ENCODE measurements at places on chromosomes 6 and 20. TPM values are rescaled to one million over a fixed set of nuclear protein-coding genes. Genes with fewer than 3 reads are reported as not detected.
A peak's percentile ranks its signal among the peaks of the same experiment; 100 is the strongest.

GRCh38 chr6:26629359-26629758, 30.2 kb downstream of the ZNF322 start:
- no peak overlapping the region for H3K27ac ChIP-seq
- no peak overlapping the region for H3K4me3 ChIP-seq
- H3K4me1 ChIP-seq = no peaks in the 10 kb centered on the region
- no peak for DNase-seq

Gene TFEB
- 5.6 TPM for total RNA-seq

GRCh38 chr6:69601132-69601531, 195.7 kb downstream of the LMBRD1 start:
- no peak overlapping the region for H3K27ac ChIP-seq
- no peaks in the 10 kb centered on the region for H3K27me3 ChIP-seq
- no peaks in the 10 kb centered on the region for H3K36me3 ChIP-seq
- DNase-seq = no peak

DNA sequence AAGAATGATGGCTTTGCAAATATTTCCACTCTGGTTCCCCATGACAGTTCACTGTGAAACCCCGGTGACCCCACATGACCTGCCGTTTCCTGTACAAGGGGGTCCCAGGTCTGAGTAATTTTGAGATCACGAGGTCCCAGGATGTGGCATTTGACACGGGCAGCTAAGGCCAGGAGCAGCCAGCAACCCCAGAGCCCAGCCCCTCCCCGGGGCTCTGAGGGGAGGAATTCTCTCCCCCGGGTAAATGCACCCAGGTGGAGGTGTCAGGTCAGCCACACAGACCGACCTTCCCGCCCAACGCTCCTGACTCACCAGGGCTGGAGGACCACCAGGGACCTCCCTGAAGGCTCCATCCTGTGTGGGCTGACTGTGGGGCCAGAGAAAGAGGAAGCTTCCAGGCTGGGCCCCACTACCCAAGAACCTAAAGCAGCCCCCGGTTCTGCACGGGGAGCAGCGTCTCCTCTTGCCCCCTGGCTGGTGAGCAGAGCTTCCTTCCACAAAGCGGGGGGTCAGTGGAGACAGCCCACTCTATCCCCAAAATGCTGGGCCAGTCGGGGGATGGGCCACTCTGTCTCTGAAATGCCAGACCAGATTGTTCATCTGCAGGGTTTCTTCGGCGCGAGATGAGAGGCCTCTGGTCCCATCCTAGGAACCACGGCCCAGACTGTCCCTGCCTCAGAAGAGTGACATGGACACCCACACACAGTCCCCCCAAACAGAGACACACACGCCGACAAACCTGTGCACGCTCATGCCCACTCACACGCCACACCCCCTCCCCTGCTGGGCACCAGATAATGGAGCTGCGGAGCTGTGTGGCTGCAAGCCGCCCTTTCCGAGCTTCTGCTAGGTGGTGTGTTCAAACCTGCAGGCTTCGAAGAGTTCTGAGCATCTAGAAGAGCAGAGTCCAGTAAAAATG, 23.4 kb upstream of the SLCO4A1 start:
- no peak for DNase-seq
- H3K27me3 ChIP-seq = peaks cover 4% of the 10 kb centered on the region
- H3K27ac ChIP-seq = no peak overlapping the region

GRCh38 chr6:68025764-68026163, 609.3 kb upstream of the ADGRB3 start:
- H3K36me3 ChIP-seq = no peaks in the 10 kb centered on the region
- no peaks in the 10 kb centered on the region for H3K4me1 ChIP-seq
- no peak for DNase-seq
- H3K4me3 ChIP-seq = no peak overlapping the region
- H3K27ac ChIP-seq = no peak overlapping the region
- H3K27me3 ChIP-seq = no peaks in the 10 kb centered on the region

GRCh38 chr6:111721753-111722154, 116.1 kb upstream of the TRAF3IP2 start:
- no peaks in the 10 kb centered on the region for H3K27me3 ChIP-seq
- H3K27ac ChIP-seq = no peak overlapping the region
- DNase-seq = peak; percentile 73
- H3K36me3 ChIP-seq = no peaks in the 10 kb centered on the region
- H3K4me1 ChIP-seq = peaks cover 6% of the 10 kb centered on the region

- H3K27ac ChIP-seq = no peak overlapping the region
- no peak for DNase-seq
- H3K4me3 ChIP-seq = no peak overlapping the region
- H3K4me1 ChIP-seq = no peaks in the 10 kb centered on the region
- no peaks in the 10 kb centered on the region for H3K36me3 ChIP-seq
- H3K27me3 ChIP-seq = no peaks in the 10 kb centered on the region
Measured at GRCh38 chr6:50851049-50851845, 32.6 kb downstream of the TFAP2B start.

- peaks cover 38% of the 10 kb centered on the region for H3K4me1 ChIP-seq
- peak overlapping the region; percentile 39 for H3K27ac ChIP-seq
- DNase-seq = no peak
- peaks cover 17% of the 10 kb centered on the region for H3K36me3 ChIP-seq
- H3K4me3 ChIP-seq = no peak overlapping the region
Measured at GRCh38 chr20:34527016-34527415, 10.8 kb downstream of the DYNLRB1 start.

DNA sequence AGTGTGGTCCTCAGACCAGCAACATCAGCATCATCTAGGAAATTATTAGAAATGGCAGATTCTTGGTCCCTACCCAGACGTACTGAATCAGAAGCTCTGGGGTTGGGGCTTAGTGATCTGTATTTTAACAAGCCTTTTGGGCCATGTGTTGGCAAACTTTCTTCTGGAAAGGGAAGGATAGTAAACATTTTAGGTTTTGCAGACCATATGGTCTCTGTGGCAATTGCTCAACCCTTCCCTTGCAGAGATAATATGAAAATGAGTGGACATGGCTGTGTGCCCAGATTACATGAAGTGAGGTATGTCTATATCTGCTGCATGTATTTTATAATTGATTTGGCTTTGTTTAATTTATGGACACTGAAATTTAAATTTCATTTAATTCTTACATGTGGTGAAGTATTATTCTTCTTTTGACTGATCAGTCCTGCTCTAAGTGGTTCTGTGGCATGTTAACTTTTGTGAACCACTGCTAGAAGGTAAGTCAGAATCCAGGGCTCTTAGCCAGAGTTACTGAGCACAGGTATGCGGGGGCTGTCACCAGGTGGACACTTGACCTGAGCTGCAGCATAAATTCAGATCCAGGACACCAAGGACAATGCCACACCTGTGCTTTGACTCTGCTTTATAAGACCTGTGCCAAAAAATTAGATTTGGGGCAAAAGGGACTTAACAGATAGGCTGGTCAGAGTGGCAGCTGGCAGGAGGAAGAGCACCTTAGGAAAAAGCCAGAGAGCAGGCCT, 43.2 kb downstream of the LY86 start:
- H3K4me3 ChIP-seq = no peak overlapping the region
- H3K36me3 ChIP-seq = no peaks in the 10 kb centered on the region
- no peaks in the 10 kb centered on the region for H3K27me3 ChIP-seq
- DNase-seq = no peak

- no peak overlapping the region for H3K4me3 ChIP-seq
- H3K36me3 ChIP-seq = no peaks in the 10 kb centered on the region
- DNase-seq = peak; percentile 27
- no peak overlapping the region for H3K27ac ChIP-seq
Measured at GRCh38 chr6:45835721-45836437, 179.8 kb downstream of the CLIC5 start.

Gene TNFRSF21
- 12.6 TPM for total RNA-seq

Gene FRS3
- total RNA-seq = 1.8 TPM

DNA sequence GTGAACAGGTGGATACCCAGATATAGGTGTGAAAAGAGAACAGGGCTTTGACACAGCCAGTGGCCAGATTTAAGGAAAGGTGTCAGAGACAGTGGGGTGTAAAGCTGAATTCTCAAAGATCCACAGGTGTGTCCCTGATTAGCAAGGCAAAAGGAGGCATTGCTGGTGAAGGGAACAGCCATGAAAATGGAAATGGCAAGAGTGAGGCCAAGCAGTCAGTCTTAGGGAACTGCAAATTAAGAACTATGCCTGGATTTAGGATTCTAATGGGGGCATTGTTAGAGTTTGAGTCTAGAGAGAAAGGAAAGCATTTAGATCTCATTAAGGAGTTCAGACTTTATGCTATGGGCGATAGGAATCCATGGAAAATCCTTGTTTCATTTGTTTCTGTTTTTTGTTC, 789.2 kb downstream of the MAFB start:
- no peak for DNase-seq
- peaks cover 2% of the 10 kb centered on the region for H3K4me1 ChIP-seq
- no peak overlapping the region for H3K27ac ChIP-seq
- H3K4me3 ChIP-seq = no peak overlapping the region
- H3K36me3 ChIP-seq = no peaks in the 10 kb centered on the region

DNA sequence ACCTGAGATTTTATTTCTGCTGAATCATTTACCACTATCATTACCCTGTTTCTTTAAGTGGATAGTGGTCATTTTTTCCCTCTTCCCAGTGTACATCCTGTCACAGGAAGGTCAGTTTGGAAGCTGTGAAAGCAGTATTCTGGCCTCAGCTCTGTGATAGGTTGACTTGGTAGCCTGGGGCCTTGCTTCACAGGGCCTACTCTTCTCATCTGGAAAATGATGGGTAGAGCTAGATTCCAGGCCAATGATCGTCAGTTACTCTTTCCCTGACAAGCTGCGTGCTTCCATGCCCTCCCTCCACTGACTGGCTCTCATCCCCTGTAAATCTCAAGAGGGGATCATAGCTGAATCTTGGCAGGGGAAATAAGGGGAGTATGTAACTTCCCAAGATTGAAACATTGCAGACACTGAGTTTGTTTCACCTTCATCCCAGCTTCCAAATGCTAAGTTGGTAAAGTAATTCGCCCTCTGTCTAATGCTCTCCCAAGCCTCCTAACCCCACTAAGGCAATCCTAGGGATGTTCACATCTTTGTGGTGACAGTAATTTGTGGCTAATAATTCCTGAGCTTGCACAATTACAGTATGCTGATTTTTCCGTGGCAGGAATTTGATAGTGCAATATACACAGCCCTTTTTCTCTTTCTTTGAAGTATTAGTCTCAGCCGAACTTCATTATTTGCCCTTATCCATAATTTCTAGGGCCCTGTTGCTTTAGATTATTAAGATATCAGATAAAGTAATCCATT, 51.2 kb downstream of the VAPB start:
- no peak for DNase-seq
- H3K4me3 ChIP-seq = no peak overlapping the region
- H3K27ac ChIP-seq = no peak overlapping the region
- no peaks in the 10 kb centered on the region for H3K4me1 ChIP-seq
- H3K27me3 ChIP-seq = no peaks in the 10 kb centered on the region
